Fibroblast of skin of abdomen (primary cell): ENCODE measurements at places on chromosomes 11 and 22.

- DNase-seq = peak; percentile 54
Measured at GRCh38 chr11:13955971-13956421, 6.5 kb upstream of the SPON1 start.

- DNase-seq = peak; percentile 9
Measured at GRCh38 chr11:107118025-107118720, 99.9 kb upstream of the GUCY1A2 start.

DNA sequence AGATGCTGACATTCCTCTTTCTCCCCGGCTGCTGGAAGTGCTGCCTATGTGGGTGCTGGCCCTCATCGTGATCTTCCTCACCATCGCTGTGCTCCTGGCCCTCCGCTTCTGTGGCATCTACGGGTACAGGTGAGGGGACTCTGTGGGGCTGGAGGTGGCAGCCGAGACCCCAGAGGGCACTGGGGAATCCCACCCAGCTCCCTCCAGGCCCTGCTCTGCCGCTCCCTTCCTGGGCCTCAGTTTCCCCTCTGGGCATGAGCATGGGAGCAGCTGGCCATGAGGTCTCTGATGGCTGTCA lies 21.8 kb downstream of the CSF2RB start:
- DNase-seq = no peak

DNA sequence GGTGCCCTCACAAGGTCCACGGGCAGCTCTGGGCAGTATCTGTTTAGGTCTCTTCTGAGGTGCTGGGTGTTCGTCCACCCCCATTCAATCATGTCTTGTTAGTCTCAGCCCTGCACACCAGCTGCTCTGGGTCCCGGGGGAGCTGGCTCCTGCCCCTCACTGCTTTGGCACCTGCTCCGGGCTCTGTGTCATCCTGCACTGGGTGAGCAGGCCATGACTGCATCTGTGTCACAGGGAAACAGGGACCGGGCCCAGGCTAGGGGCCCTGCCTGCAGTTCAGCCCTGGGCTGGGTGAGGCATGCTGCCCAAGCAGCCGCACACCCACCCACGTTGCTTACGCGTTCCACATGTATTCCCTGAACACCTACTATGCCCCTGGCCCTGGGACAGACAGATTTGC lies 43.9 kb downstream of the ELFN2 start:
- DNase-seq = no peak

- no peak for DNase-seq
Measured at GRCh38 chr11:117669062-117669461, 128.0 kb downstream of the DSCAML1 start.

DNA sequence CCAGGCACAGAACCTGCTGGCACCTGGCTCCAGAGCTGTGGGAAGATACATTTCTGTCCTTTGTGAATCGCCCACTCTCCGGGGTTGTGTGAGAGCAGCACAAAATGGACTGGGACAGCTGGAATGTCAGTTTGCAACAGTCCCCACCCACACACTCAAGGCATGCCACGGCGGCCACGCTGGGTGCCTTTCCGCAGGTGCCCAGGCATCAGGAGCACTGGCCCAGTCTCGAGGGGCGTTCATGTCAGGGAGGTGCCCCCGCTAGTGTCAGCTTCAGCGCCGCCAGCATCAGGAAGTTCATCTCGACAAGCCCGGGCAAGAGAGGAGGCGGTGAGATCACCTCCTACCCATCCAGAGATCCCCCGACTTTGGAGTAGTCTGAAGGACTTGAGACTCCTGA lies 2.1 kb downstream of the TP53AIP1 start:
- no peak for DNase-seq
